ENCODE measurements at places on chromosomes 1 and 21.

- no peak for DNase-seq
These were observed 65.2 kb upstream of the GJA5 start for GRCh38 chr1:147825586-147825985.

- DNase-seq: no peak
These were observed 38.1 kb downstream of the TOMM20 start for GRCh38 chr1:235090406-235091069.

- no peak for DNase-seq
These were observed 47.2 kb upstream of the LAPTM5 start for GRCh38 chr1:30804822-30805221.

GRCh38 chr21:36762642-36763041 lies 63.7 kb downstream of the SIM2 start:
- no peak for DNase-seq

GRCh38 chr1:198771563-198772153 lies 132.8 kb downstream of the PTPRC start:
- DNase-seq: no peak

GRCh38 chr1:12047120-12047876 lies 15.8 kb upstream of the TNFRSF8 start:
- no peak for DNase-seq

GRCh38 chr1:47031585-47031984 lies 8.1 kb downstream of the CYP4X1 start:
- no peak for DNase-seq

DNA sequence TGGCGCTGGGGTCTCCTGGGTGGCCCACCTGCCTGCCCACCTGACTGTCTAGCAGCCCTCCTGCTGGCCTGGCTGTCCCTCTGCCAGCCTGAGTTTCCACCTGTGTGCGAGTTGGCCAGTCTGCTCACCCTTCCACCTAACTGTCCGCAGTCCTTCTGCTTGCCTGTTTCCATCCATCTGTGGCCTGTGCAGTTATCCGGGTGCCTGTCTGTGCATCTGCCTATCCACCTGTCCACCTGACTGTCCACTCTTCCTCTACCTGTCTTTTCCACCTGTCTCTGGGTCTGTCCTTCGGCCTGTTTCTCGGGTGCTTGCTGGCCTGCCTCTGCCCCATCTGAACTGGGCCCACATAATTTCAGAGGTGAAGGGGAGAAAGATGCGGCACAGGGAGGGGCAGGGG lies 1.9 kb downstream of the KCNQ4 start:
- DNase-seq: no peak

DNA sequence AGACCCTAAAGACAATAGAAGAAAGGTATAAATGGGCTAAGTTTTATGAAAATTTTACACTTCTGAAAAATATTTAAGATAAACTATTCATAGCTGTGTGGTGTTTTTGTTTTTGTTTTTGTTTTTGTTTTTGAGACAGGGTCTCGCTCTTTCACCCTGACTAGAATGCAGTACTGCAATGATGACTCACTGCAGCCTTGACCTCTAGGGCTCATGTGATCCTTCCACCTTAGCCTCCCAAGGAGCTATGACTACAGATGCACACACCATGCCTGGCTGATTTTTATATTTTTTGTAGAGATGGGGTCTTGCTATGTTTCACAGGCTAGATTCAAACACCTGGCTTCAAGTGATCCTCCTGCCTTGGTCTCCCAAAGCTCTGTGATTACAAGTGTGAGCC lies 66.6 kb downstream of the PUM1 start:
- no peak for DNase-seq

DNA sequence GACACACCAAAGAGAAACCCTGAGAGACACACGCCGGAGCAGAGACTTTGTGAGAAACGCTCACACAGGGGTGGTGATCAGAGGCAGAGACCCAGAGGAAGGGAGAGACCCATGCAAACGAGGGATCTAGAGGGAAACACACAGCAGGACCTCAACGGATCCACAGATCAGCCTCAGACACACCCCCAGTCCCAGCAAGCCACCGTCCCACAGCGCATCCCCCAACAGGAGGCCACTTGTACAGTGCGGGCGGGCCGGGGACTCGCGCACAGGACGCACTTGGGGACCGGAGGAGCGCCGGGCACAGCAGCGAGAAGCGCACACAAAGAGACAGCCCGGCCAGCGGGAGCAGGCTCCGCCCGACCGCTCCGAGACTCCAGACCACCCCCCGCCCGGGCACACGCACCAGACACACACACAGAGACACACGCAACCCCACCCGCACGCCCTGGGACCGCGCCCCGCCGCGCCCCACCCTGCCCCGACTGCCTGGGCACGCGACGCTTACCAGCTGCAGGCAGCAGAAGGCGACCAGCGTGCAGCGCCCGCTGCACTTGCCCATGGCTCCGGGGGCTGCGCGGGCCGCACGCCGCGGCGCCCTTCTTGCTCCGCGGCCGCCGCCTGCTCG lies 587 bp downstream of the NKAIN1 start:
- no peak for DNase-seq

DNA sequence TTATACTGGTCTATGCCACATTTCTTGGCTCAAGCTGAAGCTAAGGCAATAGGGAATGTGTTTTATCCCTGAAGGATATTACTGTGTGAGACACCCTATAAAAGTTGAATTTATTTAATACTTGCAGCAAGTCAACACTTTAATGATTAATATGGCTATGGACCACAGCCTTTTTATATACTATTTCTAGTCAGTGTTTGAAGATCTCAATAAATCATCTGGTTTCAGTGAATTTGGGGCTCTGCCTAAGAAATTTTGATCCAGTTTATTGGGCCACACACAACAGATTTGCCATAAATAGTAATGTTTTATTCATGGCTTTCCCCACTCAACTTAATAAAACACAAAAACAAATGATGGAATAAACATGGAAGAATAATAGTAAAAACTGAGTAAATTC lies 698.3 kb downstream of the ADGRL2 start:
- no peak for DNase-seq

DNA sequence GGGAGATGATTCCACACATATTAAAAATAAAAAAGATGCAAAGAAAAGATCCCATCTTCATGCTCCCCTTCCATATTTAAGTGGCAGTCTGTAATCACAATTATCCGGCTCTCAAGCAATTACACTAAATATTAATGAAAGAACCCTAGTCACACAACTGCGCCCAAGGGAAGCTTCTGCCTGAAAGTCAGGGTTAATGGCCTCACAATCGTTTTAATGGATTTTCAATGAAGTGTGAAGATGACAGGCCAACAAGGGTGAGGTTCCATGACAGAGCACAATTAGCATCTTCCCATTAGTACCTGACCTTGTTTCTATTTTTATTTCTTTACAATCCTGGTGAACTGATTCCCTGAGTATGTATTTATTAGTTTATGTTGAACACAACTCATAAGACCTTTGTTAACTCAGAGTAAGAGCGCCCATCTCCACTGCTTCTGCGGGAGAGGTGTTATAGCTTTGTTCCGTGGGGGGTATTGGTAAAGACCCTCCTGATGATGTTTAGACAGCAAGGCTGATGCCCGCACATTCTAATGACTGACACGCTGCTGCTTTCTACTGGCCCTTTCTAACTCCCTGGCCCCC lies 80.9 kb downstream of the IER5 start:
- no peak for DNase-seq

GRCh38 chr1:229889031-229889517 lies 178.0 kb upstream of the GALNT2 start:
- DNase-seq: no peak
